ENCODE measurements at places on chromosomes 4 and X.

GRCh38 chr4:54296548-54297203, 67.6 kb downstream of the PDGFRA start:
- no peak for DNase-seq

DNA sequence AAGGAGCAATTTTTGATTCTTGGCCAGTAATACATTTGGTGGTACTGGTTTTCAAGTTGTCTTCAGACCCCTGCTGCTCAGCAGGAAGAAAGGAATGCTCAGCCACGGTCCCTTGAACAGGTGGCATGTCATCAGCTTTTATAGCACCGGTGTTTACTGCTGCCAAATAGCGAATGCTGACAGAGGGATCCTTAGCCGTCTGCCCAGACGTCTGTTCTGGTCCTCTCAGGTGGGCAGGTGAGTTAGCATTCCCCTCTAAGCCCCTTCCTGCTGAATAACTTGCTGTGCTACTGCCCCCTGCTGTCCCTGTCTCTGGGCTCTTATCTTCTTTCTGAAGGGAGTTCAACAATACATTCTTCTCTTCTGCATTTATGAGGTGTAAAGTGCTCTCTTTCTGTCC, 28.4 kb downstream of the BOD1L1 start:
- DNase-seq = no peak

- no peak for DNase-seq
Measured at GRCh38 chrX:1807301-1807731, 192.5 kb downstream of the ASMT start.

DNA sequence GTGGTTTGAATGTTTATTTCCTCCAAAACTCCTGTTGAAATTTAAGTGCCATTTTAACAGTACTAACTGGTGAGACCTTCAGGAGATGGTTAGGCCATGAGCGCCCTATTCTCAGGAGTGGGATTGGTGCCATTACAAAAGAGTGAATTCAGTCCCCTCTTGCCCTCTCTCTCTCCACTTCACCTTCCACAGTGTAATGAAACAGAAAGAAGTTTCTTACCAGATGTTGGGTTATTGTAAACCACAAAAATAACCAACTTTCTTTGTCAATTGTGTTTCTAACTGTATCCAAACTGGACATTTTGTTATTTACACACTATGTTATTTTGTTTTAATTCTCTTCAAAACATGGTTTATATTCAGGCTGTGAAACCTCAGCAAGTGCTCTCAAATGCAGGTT, 1734.3 kb downstream of the PCDH7 start:
- no peak for DNase-seq

GRCh38 chr4:85200106-85200505, 233.6 kb upstream of the WDFY3 start:
- no peak for DNase-seq

- no peak for DNase-seq
Measured at GRCh38 chr4:15996773-15997172, 33.8 kb upstream of the FGFBP2 start.

DNA sequence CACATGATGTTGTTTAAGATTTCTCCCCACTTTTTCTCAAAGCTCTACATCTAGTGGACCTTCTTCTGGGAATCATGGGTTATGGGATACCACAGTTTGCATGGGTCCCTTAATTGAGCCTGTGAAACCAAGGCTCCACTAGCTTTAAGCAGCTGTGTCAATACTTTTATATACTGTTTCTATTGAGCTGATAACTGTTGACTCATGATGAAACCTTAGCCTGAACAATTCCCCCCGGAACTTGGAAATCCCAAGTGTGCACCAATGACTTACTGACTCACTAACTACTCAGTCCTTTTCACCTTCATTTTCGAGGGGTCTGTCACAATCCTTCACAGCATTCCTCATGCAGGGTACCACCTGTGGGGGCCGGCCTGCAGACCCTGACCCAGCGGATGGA, 12.7 kb upstream of the SPIN4 start:
- no peak for DNase-seq

GRCh38 chrX:114800719-114801118, 216.7 kb downstream of the IL13RA2 start:
- no peak for DNase-seq

DNA sequence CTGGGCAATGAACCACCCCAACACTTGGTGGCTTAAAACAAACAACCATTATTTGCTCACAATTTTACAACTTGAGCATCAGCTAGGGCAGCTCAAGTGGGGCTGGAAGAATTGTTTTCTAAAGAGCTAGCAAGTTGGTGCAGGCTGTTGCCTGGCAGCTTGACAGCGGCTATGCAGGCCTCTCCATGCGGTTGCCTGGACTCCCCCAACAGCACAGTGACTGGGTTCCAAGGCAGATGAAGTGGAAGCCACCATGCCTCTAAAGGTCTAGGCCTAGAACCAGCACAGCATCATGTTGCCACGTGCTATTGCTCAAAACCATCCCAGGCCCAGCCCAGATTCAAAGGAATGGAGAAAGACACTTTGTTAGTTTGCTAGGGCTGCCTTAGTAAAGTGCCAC, 114.8 kb downstream of the BCOR start:
- no peak for DNase-seq

DNA sequence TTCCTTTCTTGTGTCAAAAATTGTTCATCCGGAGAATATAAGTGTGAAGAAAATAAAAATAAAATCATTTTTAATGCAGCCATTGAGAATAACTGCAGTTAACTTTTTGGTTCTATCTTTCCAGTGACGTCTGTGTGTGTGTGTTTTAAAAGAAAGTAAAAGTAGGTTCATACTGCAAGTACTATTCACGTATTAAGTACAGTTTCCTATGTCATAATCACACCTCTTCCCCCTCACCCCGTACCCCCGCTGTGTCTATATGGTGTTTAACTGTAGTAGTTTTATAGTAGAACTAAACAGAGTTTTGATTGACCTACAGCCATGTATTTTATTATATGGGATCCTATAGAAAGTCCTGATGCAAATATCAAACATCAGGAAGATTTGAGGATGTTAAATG, 78.5 kb upstream of the CLCN4 start:
- DNase-seq = no peak

DNA sequence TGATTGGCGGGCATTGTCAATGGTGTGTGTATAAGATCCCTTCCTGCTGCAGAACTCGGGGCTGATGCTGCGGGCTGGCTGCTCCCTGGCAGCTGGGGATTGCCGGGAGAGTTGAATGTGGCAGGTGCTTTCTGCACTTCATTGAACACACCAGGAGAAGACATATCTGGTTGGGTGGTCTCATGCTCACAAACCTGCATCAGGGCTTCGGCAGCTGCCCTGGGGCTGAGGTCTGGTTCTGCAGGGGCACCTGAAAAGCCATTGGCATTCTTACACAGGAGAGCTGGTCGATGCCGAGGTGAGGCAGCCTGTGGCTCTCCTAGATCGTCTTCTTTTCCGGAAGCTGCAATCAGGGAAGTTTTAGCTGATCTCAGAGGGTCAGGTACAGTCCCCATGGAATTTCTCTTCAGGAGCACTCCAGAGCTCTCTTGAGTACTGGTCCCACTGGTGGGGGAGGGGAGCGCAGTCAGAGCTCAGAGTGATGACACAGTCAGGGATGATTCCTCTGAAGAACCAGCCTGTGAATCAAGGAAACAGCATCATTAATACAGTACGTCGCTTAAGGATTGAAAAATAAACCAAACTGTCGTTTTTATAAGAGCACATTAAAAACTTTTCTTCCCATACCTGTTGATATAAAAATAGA, 57.8 kb downstream of the GPRIN3 start:
- no peak for DNase-seq

- no peak for DNase-seq
Measured at GRCh38 chr4:40662962-40663604, 33.4 kb upstream of the RBM47 start.

DNA sequence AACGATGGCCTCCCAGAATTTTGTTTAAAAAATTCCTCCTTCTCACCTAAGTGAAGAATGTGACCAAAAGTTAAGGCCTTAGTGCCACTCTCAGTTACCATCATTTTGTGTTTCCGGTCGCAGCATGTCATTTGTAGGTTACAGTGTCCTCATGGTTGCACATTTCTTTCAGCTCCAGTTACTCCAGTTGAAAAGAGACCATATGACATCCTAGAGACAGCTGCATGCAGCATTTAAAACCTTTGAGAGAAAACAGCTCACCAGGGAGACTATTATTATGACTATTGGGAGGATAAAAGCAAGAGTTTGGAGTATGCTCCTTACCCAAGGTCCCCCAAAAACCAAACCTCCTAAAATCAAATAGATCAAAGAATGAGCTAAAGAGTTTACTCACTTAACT, 45.8 kb downstream of the MGARP start:
- DNase-seq = no peak

DNA sequence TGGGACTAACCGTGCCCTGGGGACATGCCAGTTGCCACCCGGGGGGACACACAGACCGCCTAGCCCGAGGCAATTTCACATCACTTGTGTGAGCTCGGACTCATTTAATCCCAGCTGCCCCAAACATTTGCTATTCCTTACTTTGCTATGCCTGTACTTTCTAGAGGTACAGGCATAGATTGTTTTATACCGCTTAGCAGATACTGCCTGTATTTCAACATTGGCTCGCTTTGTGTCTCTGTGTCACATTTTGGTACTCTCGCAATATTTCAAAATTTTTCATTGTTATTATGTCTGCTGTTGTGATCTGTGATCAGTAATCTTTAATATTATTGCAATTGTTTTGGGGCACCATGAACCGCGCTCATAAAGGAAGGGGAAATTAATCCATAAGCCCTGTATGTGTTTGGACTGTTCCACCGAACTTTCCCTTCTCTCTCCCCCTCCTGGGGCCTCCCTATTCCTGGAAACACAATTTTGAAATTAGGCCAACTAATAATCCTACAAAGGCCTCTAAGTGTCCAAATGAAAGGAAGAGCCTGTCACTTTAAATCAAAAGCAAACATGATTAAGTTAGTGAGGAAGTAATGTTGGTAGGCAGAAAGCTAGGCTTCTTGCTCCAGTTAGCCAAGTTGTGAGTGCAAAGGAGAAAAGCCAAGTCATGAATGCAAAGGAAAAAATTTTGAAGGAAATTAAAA, 568 bp upstream of the CASP6 start:
- DNase-seq = no peak

GRCh38 chr4:120155287-120155686, 88.6 kb upstream of the MAD2L1 start:
- no peak for DNase-seq

- no peak for DNase-seq
Measured at GRCh38 chrX:68114573-68115129, 318.6 kb downstream of the OPHN1 start.

- no peak for DNase-seq
Measured at GRCh38 chr4:26450418-26450817, 39.9 kb downstream of the CCKAR start.

- no peak for DNase-seq
Measured at GRCh38 chr4:7320206-7320797, 114.4 kb downstream of the PSAPL1 start.

DNA sequence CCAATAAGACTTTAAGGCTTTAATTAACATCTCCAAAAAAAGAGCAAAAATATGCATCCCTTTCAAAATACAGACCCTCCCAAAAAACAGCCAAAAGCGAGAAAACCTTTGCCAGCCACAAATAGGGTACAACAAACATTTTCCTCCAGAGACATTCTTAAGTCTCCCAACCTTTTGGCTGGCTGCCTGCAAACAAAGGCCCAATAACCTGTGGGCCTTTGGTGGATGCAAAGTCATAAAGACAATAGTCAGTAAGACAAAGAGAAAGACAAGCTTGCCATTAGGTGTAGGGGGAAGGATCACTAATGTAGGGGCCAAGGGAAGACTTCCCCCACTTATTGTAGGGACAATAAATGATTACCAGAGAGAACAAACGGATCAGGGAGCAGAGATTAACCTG, 215.5 kb upstream of the ZFP42 start:
- no peak for DNase-seq

DNA sequence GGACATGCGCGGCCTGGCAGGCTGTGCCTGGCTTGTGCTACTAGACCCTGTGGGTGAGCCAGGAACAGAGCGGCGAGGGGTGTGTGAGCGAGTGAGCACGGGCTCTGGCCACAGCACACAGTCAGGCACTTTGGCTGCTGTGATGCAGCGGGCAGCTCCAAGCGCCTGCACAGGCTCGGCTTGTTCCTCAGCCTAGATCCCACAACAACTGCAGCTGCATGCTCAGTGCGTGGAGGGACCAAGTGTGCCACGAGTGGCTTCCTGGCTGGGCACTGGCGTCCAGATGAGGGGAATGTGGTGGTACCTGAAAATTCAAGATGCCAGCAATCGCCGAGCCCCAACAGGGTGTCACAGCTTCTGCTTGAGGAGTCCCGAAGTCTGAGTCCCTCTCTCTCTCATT, 1056.6 kb downstream of the RAPGEF2 start:
- DNase-seq = no peak

DNA sequence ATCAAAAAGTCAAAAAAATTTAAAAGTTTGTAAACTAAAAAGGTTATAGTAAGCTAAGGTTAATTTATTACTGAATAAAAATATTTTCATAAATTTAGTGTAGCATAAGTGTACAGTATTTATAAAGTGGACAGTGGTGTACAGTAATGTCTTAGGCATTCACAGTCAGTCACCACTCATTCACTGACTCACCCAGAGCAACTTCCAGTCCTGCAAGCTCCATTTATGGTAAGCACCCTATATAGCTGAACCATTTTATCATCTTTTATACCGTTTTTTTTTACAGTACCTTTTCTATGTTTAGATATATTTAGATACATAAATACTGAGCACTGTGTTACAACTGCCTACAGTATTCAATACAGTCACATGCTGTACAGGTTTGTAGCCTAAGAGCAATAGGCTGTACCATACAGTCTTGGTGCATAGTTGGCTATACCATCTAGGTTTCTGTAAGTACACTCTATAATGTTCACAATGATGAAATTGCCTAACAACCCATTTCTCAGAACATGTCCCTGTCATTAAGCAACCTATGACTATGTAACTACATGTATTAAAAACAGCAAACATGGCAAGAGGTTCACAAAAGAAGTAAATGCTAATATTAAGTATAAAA, 18.6 kb downstream of the ACSL4 start:
- no peak for DNase-seq

GRCh38 chr4:52716364-52717151, 34.7 kb downstream of the ERVMER34-1 start:
- DNase-seq = no peak

DNA sequence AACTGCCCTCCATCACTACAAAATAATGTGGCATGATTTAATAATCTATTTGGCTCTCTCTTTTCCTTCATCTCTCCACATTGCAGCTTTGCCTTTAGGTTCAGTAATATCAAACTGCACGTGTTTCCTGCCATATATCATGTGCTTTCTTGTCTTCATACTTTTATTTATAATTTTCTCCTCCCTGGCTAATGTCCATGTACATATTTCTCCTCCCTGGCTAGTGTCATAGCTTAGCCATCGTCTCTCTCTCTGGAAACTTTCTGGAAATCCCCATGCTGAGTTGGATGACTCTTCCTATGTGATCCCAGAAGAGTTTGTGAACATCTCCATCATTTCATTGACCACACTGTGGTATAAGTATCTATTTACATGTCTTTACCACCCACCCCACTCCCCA, 21.3 kb upstream of the PDGFC start:
- DNase-seq = no peak

- DNase-seq = no peak
Measured at GRCh38 chr4:87342872-87343271, 20.2 kb upstream of the HSD17B13 start.

Data from activated CD4-positive, alpha-beta T cell treated with anti-CD3 and anti-CD28 coated beads for 24 hours (primary cell).